Central memory CD4-positive, alpha-beta T cell (primary cell): ENCODE measurements at places on chromosomes 16 and 17.

DNA sequence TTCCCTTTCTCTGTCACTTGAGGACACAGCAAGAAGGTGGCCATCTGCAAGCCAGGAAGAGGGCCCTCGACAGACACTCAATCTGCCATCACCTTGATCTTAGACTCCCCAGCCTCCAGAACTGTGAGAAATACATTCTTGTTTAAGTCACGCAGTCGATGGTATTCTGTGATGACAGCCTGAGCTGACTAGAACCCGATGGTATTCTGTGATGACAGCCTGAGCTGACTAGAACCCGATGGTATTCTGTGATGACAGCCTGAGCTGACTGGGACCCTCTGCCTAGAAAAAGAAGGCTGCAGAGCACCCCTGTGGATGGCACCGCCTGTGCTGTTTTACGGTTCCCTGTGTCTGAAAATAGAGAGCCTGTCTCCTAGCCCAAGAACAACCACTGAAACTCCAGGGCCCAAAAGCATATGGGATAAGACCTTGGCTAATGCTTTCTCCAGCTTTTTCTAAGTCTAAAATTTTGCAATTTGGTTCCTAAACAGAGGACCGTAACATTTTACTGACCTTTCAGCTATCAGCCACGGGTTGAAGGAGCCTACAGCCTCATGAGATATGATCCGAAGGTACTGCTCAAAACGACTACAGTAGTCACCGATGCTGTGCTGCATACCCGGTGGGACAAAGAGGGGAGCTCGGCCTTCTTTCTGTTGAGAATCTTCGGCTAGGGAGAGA, 33.1 kb upstream of the PITPNM3 start:
- DNase-seq, result no peak

- DNase-seq, result peak; percentile 42
Observed at GRCh38 chr16:641326-642188, at the start of gene MCRIP2. Gene MCRIP2, plus strand, starts transcription at chr16:641828. Its CDS starts 164 bp downstream, at chr16:641992.

DNA sequence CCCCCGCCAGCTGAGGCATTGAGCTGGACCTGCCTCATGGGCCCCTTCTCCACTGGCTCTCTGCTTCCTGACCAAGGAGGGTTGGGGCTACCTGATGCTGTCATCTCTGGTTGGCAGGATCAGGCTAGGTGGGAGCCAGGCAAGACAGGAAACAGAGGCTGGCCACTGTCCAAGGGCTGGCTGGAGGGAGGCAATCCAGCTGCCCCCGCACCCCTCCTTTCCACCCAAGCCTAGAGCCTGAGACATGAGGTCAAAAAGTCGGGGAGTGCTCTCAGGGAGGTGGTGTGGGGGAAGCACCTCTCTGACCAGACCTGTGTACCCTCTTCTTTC, 14.5 kb downstream of the NGFR start:
- no peak for DNase-seq

GRCh38 chr17:73902416-73903181, 258.4 kb upstream of the SDK2 start:
- DNase-seq, result no peak

GRCh38 chr16:65377195-65377594, 255.3 kb upstream of the CDH11 start:
- DNase-seq, result no peak

- no peak for DNase-seq
Observed at GRCh38 chr17:4786106-4786511, at the start of gene VMO1. Gene VMO1, minus strand, starts transcription at chr17:4786364. Its CDS starts 12 bp downstream, at chr17:4786352.

DNA sequence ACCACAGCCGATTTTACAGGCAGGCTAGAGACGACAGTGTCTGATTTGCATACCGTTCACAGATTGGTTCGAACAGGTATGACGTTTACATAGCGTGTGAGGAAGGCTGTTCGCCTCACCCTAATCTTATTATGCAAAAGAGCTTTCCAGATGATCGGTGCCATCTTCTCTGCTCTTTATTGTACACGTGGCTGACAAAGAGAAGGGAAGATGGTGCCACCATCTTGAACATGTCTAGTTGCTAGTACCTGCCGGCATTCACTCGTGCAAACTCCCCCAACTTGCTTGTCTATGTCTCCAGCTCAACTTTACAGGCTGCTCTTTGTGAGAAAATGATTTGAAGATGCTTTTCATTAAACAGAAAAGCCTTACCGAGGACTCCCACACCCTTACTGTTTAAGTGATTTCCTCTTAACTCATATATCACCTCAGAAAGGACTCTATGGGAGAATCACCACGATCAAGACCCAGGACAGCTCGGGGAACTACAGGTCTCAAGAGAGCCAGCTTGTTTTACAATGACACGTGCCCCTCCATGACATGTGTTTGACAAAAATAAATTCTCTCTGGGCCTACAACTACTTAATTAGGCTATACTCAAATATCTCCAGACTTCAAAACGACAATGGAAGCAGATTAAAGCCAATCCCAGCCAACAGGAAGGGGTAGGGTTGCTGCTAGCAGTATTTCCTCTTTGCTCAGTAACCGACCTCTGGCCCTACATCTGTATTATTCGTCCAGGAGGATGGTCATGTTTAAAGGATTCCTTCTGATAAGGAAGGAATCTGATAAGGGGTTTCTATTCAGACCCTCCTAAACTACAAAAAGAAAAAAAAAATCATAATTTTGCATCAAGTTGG, 480.6 kb downstream of the TMEM114 start:
- no peak for DNase-seq

DNA sequence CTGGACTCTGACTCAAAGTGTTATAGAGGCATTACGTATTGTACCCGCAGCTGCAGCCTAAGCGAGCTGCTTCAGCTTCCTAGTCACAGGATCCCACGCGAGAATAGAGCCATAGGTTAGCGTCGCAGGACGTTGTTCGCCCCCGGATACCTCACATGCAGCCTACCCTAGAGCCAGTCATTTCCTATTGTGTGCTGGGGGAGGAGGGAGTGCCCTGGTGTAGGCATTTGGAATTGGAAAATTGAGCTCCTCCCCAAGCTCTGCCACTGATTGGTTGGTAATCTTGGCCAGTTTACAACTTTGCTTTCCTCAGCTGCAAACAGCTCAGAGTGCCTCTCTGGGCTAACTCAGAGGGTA, 530 bp downstream of the NAA60 start:
- peak; percentile 26 for DNase-seq

DNA sequence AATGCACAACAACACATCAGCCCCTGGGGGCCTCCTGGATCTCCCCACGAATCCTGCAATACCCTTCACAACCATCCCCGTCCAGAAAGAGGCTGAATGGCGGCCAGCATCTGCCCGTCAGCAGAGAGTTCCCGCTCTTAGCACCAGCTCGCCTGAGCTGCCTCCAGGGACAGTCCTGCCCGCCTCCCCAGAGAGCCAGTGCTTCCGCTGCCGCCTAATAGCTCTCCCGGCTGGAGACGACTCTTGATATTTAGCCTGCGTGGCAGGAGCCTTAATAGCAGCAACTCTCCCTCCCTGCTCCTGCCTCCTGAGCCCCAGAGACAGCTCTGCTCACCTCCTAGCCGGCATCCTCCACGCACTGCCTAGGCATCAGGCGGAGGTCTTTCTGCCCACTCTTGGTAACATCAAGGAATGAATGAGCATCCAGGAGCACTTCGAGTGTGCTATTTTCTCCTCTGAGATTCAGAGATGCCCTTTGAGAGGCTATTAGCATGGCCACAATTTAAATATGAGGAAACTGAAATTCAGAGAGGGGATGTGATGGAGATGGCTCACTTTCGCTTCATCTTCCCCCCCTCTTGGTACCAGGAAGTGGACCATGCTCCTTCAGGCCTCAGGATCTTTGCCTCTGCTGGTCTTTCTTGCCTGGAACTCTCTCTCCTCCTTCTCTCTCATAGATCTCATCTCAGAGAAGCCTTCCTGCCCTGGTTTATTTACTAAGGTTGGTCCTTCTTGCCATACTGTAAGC, 67.9 kb downstream of the RAI1 start:
- DNase-seq, result no peak

- no peak for DNase-seq
Observed at GRCh38 chr16:83806036-83806435, 1.7 kb upstream of the HSBP1 start.

- DNase-seq, result no peak
Observed at GRCh38 chr17:72400863-72401262, 280.0 kb downstream of the SOX9 start.

DNA sequence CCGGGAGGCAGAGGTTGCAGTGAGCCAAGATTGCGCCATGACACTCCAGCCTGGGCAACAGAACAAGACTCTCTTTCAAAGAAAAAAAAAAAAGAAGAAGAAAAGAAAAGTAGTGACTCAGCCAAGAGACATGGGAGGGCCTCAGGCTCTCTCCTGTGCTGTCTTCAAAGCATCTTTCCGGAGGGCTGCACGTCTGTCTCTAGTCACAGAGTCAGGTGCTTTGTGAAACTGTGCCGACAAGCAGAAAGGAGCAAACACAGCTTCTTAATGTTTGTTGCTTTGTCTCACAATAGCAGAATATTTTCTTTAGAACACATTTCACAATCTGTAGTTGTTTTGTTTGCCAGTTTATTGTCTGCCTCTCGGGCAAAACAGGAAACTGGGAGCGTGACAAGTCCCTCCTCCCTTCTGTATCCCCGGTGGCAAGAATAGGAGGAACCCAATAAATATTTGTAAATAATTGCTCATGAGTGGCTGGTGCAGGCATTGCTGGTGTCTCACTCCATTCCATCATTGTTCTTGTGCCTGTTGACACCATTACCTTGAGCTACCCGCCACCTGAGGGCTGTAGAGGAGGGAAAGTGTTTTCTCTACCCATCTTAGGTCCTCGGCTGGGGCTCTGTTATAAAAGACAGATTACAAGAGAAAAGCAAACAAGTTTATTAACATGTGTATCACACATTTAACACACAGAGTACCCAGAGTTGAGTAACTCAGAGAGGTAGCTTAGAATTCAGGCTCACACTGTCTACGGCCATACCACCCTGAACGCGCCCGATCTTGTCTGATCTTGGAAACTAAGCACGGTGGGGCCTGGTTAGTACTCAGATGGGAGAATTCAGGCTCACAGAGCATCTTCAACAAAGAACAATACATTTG, 5.5 kb downstream of the GAST start:
- no peak for DNase-seq

- DNase-seq, result no peak
Observed at GRCh38 chr17:13420878-13421277, 180.9 kb downstream of the HS3ST3A1 start.

- DNase-seq, result peak; percentile 57
Observed at GRCh38 chr17:1201132-1201702, 21.4 kb upstream of the ABR start.

- no peak for DNase-seq
Observed at GRCh38 chr16:23132775-23133463, 16.3 kb downstream of the USP31 start.

DNA sequence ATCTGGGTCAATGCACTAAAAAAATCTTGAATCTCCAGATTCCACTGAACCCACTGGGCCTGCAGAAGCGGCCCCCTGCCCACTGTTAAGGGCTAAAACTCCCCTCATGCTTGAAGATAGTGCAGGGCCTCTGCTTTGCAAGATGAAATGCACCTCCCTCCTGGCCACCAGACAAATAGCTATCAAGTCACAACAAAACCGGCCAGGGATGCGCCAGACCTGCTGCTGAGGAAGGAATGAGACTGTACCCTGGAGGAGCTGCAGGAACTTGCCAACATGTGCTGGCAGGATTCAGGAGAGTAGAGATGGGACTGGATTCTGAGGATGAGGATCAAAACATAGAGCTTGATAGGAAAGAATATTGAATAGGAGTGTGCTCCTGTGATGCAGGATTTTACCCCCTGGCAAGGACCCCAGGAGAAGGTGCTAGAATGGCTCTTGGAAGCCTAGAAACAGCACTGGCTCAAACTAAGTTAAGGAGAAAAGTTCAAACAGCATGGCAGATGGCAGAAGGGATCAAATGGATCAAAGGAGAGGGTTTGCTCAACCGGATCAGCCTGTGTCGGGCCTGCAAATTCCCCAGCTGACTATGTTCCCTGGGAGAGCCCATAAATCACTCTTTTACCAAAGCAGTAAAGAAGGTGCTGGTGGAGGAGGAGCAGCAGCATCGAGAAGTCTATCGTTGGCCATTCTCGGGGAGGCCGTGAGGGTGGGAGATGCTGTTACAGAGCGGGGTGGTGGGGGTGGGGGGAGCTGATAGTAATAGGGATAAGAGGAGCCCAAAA, 27.2 kb upstream of the XYLT2 start:
- no peak for DNase-seq

DNA sequence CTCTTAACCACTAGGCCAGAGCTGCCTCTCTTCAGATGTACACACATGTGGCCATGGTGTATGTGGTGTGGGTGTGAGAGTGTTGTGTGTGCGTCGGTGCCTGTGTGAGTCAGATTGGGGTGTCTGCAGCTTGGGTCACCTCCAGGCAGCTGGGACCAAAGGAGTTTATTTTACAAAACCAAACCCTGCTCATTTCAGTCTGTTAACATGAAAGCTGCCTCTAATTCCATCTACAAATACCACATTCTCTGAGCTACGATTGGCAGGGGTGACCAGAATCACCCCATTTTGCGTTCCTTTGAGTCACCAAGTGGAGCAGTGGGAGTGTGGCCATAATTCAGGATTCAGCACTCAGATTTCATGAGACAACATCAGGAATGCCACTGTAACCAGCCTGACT, 105.3 kb downstream of the IRX5 start:
- DNase-seq, result no peak

DNA sequence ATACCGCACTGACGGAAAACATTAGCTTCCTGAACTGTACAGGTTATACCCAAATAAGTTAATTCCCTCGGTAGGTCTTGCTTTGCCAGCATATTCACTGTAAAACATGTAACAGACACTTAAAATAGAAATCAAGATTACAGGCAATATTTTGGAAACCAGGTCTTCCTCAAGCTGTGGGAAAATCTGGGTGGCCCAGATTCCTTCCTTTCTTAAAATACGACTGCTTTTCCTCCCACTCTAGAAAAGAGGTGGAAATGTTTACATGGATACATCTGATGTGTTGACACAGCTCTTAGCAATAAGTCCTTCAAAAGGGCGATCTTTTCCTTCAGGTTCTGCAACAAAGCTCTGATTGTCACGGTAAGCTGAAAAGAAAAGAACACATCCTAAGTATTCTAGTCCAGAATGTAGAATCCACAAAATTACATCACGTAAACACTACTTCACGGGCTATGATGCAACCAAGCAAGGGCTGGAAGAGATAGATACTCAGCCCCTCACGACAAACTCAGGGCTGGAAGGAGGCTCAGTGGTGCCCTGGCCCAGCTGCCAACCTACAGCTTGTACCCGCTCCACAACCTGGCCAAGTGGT, 18.4 kb downstream of the STX8 start:
- no peak for DNase-seq
